Fibroblast of skin of right quadriceps (primary cell): ENCODE measurements at places on chromosomes 6 and 20.

DNA sequence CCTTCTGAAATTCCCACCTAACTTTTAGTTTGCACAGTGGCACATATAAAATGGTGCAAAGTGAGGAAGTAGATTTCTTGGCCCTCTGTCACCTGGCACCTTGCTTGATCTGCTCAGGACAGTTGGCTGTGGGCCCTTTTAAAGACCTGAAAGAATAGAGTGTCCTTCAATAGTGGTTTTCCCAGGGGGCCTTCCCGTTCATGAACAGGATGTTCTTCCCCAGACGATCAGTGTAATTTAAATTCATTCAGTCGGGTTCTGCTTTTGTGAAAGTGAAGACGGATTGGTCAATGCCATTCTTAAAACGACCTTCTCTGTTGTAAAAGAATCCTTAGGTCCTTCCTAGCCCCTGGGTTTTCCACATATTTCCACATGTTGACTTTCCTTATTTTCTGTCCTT is 178.5 kb downstream of the SASH1 start:
- no peak for DNase-seq

GRCh38 chr6:16486661-16487060 is 248.3 kb downstream of the GMPR start:
- no peak for DNase-seq

DNA sequence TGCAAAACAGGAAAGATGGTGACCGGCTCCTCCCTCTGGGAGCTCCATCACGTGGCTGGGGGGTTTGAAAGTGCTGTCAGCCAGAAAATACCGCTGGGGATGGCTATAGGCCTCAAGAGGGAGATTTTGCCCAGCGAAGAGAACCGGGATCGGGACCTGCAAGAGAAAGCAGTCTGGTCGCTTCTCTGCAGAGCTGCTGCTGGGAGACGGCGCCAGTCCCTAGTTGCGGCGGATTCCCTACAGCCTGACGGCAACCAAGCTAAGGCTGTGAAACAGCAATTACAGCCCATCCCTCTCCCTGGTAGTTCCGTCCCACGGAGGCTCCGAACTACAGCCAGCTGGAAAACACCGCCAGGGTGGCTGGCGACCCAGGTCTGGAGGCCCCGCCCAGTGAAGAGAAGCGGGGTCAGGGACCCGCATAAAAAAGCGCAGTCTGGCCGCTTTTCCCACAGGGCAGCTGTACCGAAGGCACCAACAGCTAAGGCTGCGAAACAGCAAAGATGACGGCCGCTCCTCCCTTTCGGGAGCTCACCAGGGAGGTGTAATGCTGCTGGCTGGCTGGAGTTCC is 238.1 kb upstream of the IRAK1BP1 start:
- DNase-seq, result peak; percentile 54

DNA sequence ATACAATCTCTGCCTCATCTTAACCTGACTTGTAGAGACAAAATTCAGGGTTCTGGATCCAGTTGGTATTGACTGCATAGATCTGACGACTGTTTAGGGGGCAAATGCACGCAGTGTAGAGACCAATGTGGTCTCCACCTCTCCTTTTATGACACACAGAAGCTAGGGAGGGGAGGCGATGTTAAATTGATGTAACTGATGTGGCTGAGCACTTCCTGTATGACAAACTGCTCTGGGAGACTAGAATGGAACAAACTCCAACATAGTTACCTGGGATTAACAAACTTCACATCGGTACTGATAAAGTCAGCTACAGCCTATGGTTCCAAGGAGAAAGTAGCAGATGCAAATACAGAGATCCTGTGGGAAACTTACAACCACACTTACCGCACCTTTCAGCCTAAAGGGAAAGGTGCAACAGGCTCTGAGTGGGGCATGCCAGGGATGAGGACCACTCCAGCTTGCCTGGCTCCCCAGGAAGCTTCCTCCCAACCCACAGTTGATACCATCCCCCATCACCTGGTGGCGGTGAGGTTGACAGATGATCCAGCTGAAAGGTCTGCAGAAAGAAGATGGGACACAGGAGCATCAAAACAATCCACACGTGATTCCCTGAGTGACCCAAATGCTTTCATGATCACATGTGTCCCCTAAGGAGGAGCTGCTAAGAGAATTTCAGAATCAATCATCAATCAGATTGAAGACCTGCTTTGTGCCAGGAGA is 60.6 kb upstream of the MRPS10 start:
- no peak for DNase-seq

DNA sequence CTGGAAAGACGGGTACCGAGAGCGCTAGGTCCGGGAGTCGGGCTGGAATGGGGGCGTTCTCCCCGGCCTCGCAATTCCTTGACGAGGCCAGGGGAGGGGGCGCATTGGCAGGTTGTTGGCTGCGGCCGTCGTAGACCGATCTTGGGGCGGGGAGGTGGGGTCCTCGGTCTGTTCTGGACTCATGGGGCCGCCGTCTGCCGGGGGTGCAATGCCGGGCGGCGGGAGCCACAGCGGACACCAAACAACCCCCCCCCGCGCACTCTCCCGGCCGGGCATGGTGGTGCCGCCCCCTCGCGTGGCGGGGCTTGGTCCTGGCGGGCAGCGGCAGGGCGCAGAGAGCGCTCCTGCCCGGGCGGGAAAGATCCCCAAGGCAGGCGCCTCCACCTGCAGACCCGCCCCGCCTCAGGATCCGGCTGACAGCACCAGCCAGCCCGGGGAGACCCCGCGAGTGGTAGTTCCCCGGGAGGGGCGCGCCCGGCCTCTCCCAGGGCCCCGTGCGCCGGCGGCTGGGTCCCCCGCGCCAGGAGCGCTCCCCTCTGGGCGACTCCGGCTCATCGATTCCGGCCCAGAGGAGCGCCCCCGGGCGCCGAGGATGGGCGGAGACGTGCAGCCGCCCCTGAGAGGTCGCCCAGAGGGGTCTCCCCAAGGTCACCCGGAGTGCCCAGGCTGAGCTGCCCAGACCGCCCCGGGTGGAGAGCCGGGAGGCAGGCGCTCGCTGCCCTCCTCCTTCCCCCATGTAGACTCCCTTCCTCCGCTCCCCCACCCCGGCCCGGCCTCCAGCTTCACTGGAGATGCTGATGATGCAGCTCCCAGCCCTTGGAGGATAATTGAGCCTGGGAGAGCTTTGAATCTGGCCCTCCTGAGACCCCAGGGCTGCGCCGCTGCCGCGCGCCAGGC is 709 bp downstream of the PPP1R16B start:
- DNase-seq, result no peak

GRCh38 chr6:8389036-8389818 is 46.1 kb downstream of the SLC35B3 start:
- no peak for DNase-seq

- DNase-seq, result no peak
Observed at GRCh38 chr20:36959242-36959641, 7.7 kb upstream of the SAMHD1 start.

GRCh38 chr20:9112541-9113515 is 43.9 kb downstream of the PLCB4 start:
- DNase-seq, result peak; percentile 82
